Vagina (tissue), 2 donors: ENCODE measurements at places on chromosomes 5 and 9.

DNA sequence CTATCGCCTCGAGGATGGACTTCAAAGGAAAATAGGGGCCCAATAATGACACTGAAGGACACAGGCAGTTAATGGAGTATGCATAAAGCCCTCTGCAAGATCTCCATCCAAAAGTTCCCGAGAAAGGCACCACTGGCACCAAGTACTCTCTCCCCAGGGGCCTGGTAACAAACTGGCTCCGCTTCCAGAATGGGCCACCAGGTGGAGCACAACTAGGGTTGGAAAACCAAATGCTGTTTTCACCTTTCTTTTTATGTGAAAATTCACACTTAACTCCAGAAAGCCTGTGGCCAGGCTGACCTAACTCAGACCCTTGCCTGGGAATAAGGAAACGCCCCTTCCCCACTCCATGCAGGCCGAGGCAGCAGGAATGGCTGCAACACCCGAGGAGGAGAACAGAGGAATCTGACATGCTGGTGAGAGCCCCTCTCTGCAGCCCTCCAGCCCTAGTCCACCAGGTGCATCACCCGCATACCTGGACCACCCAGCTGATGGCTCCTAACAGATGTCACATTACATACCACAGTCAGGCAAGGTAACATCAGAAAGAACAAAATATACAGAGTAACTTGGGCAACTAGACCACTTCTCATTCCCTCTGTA is 42.8 kb downstream of the CAMSAP1 start:
- no peaks in the 10 kb centered on the region for H3K27me3 ChIP-seq
- no peaks in the 10 kb centered on the region for H3K4me1 ChIP-seq
- H3K4me3 ChIP-seq = no peak overlapping the region
- no peak for DNase-seq
- H3K27ac ChIP-seq = no peak overlapping the region

DNA sequence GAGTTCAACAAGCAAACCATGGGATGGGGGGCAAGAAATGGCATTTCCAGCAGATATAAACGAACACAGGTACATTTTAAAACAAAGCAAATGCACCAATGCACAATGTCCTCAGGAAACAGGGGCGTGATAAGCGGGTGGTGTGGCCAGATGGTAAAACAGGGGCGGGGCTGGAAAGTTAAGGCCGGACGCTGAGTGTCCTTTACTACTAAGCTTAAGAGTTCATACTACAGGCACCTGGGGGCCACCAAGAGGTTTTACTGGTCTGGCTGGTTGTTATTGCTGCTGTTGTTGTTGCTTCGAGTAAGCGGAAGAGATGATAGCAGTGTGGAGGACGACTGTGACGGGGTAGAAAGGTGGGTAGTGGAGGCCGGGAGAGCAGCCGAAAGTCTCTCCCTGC is 99.8 kb downstream of the ATPSCKMT start:
- no peaks in the 10 kb centered on the region for H3K27me3 ChIP-seq
- no peaks in the 10 kb centered on the region for H3K4me1 ChIP-seq
- H3K27ac ChIP-seq = no peak overlapping the region
- DNase-seq = no peak

DNA sequence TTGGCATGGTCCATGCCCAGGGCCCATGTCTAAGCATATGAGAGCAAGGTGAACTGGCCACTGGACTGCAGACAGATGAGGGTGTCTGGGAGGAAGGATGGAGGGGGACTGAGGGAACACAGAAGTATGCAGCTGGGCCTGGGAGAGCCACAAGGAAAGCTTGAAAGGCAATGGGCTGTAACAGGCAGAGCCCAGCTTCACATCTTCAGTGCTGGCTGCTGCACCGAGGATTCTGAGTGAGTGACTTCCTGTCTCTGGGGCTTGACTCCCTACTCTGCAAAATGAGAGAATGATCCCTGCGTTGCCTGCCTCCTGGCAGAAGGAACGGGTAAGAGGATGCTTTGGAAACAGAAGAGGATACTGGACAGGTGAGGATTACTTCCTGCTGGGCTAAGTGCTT is 29.0 kb downstream of the COL15A1 start:
- no peaks in the 10 kb centered on the region for H3K36me3 ChIP-seq
- DNase-seq = no peak
- H3K4me1 ChIP-seq = peaks cover 40% of the 10 kb centered on the region
- H3K27ac ChIP-seq = peak overlapping the region; percentile 34
- no peak overlapping the region for H3K4me3 ChIP-seq
- H3K27me3 ChIP-seq = no peaks in the 10 kb centered on the region

- H3K27ac ChIP-seq = no peak overlapping the region
- no peak overlapping the region for H3K4me3 ChIP-seq
- no peak for DNase-seq
- no peaks in the 10 kb centered on the region for H3K27me3 ChIP-seq
- peaks cover 16% of the 10 kb centered on the region for H3K4me1 ChIP-seq
- H3K36me3 ChIP-seq = no peaks in the 10 kb centered on the region
These were observed 6.9 kb downstream of the SHROOM1 start for GRCh38 chr5:132823481-132824050.

GRCh38 chr5:155316070-155316714 is 302.6 kb downstream of the KIF4B start:
- H3K4me1 ChIP-seq = no peaks in the 10 kb centered on the region
- no peaks in the 10 kb centered on the region for H3K36me3 ChIP-seq
- no peaks in the 10 kb centered on the region for H3K27me3 ChIP-seq
- DNase-seq = no peak
- H3K4me3 ChIP-seq = no peak overlapping the region

- H3K36me3 ChIP-seq = no peaks in the 10 kb centered on the region
- no peaks in the 10 kb centered on the region for H3K27me3 ChIP-seq
- DNase-seq = no peak
- peak overlapping the region; percentile 69 for H3K4me3 ChIP-seq
These were observed 1.5 kb downstream of the SMARCA2 start for GRCh38 chr9:2016408-2017330.

GRCh38 chr9:27722866-27723265 is 149.6 kb upstream of the C9orf72 start:
- no peak overlapping the region for H3K4me3 ChIP-seq
- H3K27ac ChIP-seq = no peak overlapping the region
- no peaks in the 10 kb centered on the region for H3K27me3 ChIP-seq
- H3K4me1 ChIP-seq = no peaks in the 10 kb centered on the region
- H3K36me3 ChIP-seq = no peaks in the 10 kb centered on the region
- no peak for DNase-seq

DNA sequence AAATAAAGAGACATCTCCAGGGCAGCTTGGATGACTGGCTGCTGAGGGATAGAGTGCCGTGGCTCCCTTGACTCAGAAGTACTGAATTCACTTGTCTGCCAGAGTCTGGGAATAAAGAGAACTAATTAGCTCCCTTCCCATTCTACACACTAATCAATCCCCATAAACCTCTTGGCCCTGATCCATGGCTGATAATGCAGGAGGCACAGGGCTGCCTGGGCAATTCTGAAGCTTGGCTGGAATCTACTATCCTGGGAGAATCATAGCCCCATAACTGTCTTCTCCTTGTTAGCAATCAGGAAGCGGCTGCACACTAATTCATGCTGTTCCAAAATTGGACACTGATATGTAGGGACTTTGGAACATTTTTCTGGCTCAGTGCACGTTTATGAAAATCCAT is 197.7 kb downstream of the PTTG1 start:
- H3K27ac ChIP-seq = no peak overlapping the region
- no peak overlapping the region for H3K4me3 ChIP-seq
- H3K4me1 ChIP-seq = no peaks in the 10 kb centered on the region
- no peak for DNase-seq

GRCh38 chr5:140322751-140323731 is 20.1 kb upstream of the PFDN1 start:
- H3K27ac ChIP-seq = peak overlapping the region; percentile 70
- no peak for DNase-seq
- no peaks in the 10 kb centered on the region for H3K36me3 ChIP-seq
- no peak overlapping the region for H3K4me3 ChIP-seq

DNA sequence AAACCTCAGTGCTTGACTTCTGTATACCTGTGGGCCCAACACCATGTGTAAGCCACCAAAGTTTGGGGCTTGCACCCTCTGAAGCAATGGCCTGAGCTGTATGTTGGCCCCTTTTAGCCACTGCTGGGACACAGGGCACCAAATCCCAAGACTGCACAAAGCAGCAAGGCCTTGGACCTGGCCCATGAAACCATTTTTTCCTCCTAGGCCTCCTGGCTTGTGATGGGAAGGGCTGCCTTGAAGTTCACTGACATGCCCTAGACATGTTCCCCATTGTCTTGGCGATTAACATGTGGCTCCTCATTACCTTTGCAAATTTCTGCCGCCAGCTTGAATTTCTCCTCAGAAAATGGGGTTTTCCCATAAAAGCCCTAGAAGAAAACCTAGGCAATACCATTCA is 345.5 kb downstream of the MLLT3 start:
- no peaks in the 10 kb centered on the region for H3K27me3 ChIP-seq
- no peaks in the 10 kb centered on the region for H3K36me3 ChIP-seq
- no peak for DNase-seq
- no peak overlapping the region for H3K27ac ChIP-seq

DNA sequence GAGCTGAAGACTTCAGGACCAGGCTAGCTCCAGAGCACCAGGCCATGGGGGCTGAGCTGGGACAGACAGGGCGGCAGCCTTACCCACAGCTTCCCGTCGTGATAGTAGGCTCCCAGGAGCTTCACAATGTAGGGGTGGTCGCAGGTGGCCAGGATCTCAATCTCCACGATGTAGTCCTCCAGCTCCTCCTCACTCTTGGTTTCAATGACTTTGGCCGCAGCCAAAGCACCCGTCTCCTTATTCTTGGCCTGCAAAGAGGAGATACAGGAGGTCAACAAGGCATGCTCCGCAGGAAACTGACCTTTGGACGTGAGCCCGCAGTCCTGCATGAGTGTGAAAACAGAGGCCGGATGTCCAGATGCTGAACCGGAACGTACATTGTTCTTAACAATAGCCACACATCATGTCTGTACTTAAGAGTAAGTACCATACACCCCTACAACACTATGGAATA is 31.5 kb downstream of the STK10 start:
- no peak for DNase-seq
- no peak overlapping the region for H3K4me3 ChIP-seq
- no peak overlapping the region for H3K27ac ChIP-seq
- no peaks in the 10 kb centered on the region for H3K4me1 ChIP-seq

DNA sequence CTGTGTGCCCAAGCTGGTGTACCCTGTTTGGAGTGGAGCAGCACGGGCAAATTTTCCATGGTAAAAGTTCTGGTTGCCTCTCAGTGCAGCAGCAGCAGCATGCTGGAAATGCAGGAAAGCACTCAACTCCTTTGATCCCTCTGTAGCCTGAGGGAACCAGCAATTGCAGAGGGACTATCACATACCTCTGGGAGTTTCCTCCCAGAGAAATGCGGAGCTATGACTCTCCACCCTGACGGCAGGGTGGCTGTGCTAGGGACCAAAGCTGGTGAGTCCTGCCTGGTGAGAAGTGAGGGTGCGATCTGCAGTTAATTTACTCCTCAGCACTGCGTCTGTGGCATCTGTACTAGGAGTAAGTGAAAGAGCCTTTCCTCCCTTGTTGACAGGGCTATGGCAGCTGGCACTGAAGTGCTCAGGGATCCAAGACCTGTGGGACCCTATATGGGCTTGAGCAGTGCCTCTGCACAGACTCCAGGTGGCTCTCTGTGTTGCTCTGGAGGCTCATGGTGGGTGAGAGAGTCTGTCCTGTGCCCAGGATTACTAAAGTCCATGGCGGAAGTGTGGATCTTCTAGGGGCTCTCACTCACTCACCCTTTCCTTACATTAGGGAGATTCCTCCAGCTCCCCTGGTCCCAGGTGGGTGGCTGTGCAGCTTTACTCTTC is 601.2 kb upstream of the TYRP1 start:
- no peak for DNase-seq
- H3K4me3 ChIP-seq = no peak overlapping the region
- H3K36me3 ChIP-seq = no peaks in the 10 kb centered on the region
- H3K4me1 ChIP-seq = no peaks in the 10 kb centered on the region
- no peak overlapping the region for H3K27ac ChIP-seq

DNA sequence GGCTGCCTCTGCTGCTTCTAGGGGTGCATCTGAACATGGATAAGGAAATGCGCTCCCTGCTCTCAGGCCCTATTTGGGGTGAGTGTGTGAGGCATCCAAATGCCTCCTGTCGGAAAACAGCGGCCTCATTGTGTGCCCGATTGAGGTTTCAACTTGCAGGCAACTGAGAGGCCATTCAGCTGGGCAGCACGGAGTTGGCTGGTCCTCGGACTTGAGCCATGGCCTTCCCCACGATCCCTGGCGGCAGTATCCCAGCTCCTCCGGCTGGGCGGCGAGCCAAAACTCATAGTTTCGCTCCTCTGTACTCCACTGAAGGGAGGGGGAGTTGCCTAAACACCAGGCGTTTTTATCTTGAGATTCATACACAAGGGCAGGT is 597.3 kb upstream of the SGCD start:
- no peak overlapping the region for H3K27ac ChIP-seq
- DNase-seq = no peak
- no peaks in the 10 kb centered on the region for H3K36me3 ChIP-seq
- peaks cover 18% of the 10 kb centered on the region for H3K4me1 ChIP-seq
- no peaks in the 10 kb centered on the region for H3K27me3 ChIP-seq
- no peak overlapping the region for H3K4me3 ChIP-seq

- DNase-seq = no peak
These were observed 30.5 kb upstream of the ZSWIM6 start for GRCh38 chr5:61301341-61302199.

DNA sequence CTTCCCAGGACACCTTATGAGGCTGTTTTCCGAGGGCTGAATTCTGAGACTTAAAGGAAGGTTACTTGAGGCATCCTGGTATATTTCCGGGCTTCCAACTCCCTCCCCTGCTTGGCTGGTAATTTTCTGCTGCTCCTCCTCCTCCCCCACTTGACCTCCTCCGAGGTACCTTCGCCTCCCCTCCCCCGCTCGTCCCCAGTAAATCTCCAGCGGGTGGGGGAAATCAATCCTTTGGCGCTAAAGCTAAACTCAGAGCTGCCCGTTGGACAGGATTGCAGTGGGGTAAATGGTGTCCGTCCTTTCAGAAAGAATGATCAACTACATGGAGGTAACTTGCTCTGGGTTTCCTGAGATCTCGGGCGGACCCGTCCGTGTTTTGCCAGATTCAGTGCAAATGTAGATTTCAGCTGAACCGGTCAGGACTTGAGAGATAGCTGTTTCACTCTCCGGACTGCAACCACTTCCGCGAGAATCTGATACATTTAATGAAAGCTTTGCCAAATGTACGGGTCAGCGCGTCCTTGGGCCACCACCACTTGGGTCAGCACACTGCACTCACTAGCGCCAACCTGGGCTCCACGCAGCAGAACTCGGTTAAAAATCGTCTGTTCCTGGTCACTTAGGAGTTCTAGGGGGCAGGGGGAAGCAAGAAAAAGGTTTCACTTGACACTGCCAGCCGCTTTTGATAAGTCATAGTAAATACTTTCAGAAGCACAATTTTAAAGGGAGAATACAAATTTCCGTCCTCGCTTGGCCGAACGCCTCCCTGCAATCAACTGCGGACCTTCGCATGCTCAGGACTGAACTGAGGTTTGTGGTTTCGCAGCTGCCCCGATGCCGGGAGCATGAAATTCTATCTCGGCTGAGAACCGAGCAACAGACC is 4.6 kb upstream of the ISL1 start:
- no peaks in the 10 kb centered on the region for H3K36me3 ChIP-seq
- H3K4me1 ChIP-seq = peaks cover 26% of the 10 kb centered on the region
- no peak for DNase-seq
- peak overlapping the region; percentile 99 for H3K27ac ChIP-seq
- peak overlapping the region; percentile 70 for H3K4me3 ChIP-seq
- no peaks in the 10 kb centered on the region for H3K27me3 ChIP-seq

- no peaks in the 10 kb centered on the region for H3K27me3 ChIP-seq
- no peak for DNase-seq
- H3K4me3 ChIP-seq = no peak overlapping the region
- no peaks in the 10 kb centered on the region for H3K36me3 ChIP-seq
These were observed 42.8 kb upstream of the GDNF start for GRCh38 chr5:37882636-37883035.
